ENCODE measurements at places on chromosomes 3 and 15.

DNA sequence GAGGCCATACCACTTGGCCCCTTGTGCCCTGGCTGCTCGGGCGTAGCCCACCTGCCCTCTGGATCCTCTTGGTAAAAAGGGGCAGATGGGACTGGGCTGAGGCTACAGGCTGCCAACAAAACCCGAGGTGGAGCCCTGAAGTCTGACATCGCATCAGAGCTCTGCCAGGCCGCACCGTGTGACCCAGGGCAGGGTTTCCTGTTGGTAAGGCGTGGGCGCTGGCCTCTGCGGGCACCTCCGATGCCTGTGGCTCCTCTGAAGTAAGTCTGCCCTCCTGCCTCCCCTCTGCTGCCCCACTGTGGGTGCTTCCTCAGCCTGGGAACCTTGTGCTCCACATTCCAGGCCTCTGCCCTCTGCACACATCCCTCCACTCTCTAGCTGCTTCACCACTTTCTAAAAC is 8.9 kb downstream of the CHDH start:
- no peak for DNase-seq

GRCh38 chr15:42363942-42364341 is 4.6 kb downstream of the CAPN3 start:
- no peak for DNase-seq

- no peak for DNase-seq
Observed at GRCh38 chr15:101188637-101189408, 63.0 kb downstream of the CHSY1 start.

DNA sequence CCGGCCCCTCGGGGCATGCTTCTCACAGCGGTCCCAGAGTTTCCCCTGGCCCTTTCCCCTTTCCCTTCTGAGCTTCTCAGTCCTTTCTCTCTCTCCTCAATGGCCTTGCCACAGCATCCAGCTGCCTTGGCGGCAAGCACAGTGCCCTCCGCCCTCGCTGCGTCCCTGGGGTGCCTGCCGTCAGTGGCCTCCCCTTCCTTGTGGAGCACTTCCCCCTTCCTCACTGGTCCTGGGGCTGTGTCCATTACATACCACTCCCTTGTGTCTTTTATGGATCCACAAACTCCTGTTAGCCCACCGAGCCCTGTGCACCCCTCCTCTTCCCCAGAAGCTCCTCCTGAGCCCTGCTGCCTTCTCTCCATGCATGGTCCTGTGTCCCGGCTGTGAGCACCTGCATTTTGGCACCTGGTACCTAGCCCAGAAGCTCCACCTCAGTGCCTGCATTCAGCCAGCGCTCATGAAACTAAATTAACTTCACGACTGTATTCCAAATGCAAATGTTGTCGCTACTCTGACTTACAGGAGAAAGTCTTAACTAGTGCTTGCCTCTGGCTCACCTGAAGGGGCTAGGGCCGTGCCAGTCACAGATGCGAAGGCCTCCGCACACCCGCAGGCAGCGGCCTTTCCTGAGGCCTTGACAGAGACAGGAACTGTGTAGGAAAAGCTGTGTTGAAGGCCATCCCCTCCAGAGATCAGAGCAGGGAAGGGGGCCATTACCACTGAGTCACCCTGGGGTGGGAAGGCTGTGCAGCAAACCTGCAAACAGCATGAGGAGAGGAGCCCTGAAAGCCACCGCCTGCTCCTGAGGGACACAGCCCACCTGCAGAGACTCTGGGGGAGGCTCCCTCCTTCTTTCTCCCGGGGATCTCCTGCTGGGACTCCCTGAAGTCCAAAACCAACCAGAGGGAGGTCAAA is 19.1 kb upstream of the KLF13 start:
- DNase-seq: no peak

DNA sequence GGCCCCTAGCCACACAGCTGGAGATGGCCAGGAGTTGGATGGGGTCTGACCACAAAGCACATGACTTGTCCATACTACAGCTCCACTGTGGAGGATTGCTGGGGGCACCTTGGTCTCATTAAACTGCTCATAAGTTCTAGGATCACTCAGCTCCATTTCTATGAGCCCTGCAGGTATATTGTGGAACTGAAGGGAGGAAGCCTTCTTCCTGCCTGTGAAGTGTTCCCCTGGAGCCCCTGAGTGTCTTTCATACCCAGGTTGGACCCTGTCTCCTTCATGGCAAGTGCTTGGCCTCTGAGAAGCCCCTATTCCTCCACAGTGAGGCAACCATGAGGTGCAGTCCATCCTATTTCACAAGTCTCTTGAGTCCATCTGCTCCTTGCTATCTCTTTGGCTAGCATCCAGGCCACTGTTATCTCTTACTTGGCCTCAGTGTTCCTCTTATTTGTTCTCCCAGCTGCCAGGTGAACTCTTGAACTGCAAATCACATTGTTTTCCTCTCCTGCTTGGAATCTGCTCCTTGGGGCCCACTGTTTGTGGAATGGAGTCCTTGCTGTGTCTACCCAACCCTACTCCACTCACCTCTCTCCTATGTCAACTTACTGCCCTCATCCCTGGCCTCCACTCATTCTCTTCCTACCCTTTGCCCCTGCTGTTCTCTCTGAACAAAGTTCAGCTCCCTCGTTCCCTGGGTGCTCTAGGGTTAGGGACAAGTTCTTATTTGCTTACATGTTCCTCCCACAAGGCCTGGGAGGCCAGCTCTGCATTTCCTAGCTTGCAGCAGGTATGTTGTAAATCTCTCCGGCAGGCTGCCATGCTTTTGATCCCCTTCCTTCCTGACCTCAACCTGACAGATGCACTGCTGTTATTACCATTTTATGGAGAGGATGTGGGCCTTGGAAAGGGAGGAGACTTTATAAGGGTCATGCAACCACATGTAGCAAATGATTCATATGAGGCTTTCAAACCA is 1.2 kb downstream of the ACOX2 start:
- no peak for DNase-seq

DNA sequence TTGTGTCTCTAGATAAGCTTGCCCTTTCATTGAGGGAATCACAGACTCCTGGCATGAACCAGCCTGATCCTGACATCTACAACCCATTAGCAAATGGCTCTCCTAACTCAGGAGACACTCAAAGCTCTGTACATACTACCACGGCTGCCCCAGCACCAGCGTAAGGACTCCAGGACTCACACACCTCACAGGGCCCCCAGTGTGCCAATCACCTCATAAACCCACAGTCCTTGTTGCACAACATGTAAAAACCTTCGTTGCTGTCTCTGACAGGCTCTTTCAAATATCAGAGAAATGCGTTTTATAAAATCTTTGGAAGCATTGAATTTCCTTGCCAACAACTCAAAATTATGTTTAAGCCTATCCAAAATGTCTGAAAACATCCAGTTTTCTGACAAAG is 7.3 kb downstream of the FYCO1 start:
- no peak for DNase-seq

GRCh38 chr3:60909526-60909925 is 341.7 kb downstream of the FHIT start:
- DNase-seq: no peak

DNA sequence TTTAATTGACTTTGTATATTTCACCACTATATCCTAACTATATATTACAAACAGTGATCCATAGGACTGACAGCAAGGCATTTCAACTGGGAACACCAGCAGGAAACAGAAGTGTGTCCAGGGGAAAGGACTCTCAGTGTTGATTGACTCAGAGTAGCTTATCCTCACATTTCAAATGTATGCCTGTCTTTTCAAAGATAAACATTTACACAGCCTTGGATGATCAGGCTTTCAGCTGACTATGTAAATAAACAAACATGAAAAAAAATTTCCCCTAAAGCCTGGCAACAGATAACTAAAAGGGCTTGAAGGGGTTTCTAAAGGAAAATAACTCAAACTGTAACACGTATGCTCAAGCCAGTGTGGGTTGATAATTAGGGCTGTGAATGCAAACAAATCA is 321.8 kb downstream of the TBC1D5 start:
- DNase-seq: no peak

GRCh38 chr3:105429034-105429762 is 62.5 kb downstream of the ALCAM start:
- DNase-seq: no peak

- DNase-seq: no peak
Observed at GRCh38 chr3:50155891-50156290, 767 bp downstream of the SEMA3F start.

DNA sequence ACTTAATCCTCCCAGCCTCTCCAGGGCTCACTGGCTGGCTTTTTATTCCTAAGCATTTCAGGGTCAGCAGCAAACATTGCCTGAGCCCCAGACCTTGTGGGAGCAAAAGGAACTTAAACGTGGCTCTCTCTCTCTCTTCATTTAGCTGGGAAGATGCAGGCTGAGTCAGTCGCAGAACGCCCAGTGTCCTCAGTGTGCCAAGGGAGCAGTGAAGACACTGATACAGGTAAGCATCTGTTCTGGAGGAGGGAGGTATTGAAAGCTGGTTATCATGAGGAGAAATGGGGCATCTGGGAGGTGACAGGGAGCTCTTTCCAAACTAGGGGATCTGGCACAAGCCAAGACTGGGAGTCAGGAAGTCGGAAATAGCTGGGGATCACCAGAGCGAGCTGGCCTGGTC is 4.3 kb downstream of the RHOV start:
- DNase-seq: no peak

GRCh38 chr3:13703071-13703470 is 154.1 kb downstream of the FBLN2 start:
- DNase-seq: no peak

DNA sequence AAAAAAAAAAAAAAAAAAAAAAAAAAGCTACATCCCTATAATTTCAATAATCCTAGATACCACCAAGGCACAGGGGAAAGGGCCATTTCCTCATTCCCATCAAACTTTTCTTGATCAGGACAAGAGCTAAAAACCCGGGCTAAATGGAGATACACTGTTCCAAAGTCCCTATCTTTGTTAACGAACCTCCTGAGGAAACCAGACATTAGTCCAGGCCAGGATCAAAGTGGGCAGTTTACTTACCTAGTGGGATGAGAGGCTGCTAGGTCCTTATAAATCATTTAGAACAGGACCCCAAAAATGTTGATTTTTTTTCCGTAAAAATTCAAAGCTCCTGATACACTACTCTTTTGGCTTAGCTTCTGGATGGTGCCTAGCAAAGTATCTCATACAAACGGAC is 35.6 kb downstream of the UBR1 start:
- no peak for DNase-seq

DNA sequence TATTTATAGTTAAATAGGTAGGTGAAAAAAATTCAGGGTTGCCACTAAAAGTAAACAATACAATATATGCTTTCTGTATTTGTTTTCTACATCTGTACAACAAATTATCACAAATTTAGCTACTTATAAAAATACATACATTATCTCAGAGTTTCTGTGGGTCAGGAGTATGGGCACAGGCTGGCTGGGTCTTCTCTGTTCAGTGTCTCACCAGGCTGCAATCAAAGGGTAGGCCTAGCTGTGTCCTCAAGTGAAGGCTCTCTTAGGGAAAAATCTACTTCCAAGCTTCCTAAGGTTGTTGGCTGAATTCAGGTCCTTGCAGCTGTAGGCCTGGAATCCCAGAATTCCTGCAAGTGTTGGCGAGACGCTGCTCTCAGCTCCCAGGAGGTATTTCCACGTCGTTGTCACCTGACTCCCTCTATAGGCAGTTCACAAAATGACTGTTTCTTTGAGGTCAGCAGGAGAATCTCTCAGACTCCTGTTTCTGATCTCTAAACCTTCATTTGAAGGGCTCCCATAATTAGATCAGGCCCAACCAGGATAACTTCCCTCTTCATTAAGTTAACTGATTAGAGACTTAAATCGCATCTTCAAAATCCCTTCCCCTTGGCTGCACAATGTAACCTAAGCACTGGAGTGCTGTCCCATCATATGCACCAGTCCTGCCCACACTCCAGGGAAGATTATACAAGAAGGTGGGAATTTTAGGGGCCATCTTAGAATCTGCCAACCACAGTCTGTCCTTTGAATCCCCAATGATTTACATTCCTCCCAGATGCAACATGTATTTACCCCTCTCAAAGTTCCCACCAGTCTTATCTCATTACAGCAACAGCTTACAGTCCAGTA is 296.6 kb downstream of the SUCLG2 start:
- DNase-seq: no peak

DNA sequence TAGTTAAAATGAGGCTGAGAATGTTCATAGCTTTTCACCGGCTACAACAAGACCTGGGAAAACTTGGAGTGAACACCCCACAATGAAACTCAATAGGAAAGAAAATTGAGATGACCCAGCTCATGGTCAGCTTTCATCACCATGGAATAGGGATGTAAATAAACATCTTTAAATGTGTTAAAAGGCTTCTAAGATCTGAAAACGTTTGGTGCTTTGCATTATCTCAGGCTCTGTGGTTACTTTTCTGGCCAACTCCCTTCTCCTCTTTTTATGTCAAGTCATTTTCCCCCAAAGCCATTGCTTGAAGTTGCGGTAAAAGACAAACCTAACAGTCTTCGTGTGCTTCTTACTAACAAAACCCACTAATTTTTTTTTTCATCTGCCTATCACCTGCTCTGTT is 195.8 kb downstream of the MECOM start:
- DNase-seq: no peak

DNA sequence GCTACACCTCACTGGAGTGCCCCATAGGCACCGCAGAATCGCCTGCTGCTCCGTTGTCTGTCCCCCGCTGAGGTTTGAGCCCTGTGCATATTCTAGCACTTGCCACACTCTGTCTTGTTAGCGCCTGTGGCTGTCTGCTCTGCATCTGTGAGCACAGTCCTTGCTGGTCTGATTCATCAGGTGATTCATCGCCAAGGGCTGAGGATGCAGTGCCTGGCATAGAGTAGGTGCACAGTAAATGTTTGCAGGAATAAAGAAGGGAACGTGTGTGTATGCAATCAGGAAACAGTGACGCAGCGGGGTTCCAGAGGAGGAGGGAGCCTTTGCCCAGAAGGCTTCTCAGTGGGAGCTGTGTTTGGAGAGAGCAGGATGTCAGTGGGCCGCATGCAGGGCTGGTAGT is 124.0 kb upstream of the PLXNA1 start:
- no peak for DNase-seq

GRCh38 chr3:184358921-184359350 is 2.5 kb downstream of the CLCN2 start:
- no peak for DNase-seq

GRCh38 chr15:63345391-63345752 is 36.3 kb downstream of the CA12 start:
- DNase-seq: no peak

- DNase-seq: no peak
Observed at GRCh38 chr3:108234387-108234957, 12.2 kb upstream of the IFT57 start.

GRCh38 chr3:183252118-183252782 is 803 bp upstream of the B3GNT5 start:
- no peak for DNase-seq

DNA sequence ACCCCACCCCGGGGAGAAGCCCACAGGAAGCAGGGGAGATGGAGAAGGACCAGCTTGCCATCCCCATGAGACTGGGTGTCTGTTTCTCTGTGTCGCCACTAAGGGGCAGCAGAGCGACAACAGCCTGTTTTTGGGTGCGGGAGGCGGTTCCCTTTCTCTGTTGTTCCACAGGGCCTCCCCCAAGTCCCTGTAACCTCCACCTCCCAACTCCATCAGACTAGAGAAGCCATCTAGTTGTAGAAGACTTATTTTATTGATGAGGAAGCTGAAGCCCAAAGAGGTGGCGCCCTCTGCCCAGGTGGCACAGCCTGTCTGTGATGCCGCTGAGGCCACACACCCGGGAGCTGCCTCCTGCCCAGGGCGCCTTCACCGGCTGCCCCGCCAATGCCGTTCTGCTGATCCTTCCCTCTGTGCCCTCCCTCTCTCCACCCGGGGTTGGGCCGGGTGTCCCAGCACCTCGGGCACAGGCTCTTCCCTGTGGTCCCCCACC is 3.9 kb upstream of the CCDC9B start:
- peak; percentile 70 for DNase-seq

All from activated CD4-positive, alpha-beta T cell treated with anti-CD3 and anti-CD28 coated beads, Interleukin-2, amount 50 U/mL, for 1 hour (primary cell).